ENCODE measurements at places on chromosomes 3 and 15.
A peak's percentile ranks its signal among the peaks of the same experiment; 100 is the strongest.

DNA sequence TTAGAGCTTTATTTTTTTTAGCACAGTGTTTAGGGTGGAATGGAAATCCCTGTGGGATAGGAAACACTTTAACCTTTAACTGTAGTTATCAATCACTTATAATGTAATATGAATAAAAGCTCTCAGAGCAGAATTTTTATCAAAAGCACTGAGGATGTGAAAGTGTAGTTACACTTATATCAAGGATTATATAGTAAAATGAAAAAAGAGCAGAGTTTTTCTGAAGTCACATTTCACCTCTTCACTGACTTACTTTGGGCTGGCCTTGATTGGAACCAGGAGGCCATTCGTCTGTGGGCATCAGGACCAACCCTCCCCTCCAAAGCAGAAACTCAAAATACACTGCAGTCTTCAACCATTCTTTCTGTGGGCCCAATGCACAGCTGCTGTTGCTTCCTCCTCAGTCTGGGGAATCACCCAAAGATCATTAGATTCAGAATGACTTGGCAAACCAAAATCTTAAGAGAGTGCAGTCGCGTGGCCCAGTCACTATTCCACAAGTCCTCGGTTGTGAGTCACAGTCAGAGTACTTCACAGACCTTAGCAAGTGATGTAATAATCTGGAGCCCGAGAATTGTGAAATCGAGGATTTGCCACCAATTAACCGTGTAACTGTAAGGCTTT lies 132.6 kb upstream of the COL8A1 start:
- ATAC-seq: peak; percentile 95

DNA sequence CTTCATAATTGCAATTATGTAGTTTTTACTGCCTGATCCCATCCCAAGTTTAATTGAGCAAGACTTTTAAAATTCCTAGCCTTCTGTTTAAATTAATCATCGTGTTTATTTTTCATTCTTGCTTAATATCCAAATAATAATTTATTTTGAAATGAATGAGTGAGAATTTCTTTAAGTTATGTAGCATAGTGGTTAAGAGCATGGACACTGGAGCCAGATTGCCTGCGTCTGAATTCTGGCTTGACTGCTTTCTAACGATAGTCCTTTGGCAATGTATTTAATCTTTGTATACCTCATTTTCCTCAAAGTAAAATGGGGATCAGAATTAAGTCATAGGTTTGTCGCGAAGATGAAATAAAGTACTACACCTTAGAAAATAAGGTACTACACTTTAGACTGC lies 71.4 kb downstream of the LRRC49 start:
- ATAC-seq: no peak

GRCh38 chr3:162743091-162743490 lies 1246.5 kb downstream of the OTOL1 start:
- no peak for ATAC-seq

- ATAC-seq: no peak
Observed at GRCh38 chr3:120848503-120848902, 59.5 kb upstream of the STXBP5L start.

- no peak for ATAC-seq
Observed at GRCh38 chr3:22862111-22862510, 341.0 kb upstream of the UBE2E2 start.

GRCh38 chr3:112539825-112540650 lies 21.7 kb downstream of the ATG3 start:
- ATAC-seq: peak; percentile 90

DNA sequence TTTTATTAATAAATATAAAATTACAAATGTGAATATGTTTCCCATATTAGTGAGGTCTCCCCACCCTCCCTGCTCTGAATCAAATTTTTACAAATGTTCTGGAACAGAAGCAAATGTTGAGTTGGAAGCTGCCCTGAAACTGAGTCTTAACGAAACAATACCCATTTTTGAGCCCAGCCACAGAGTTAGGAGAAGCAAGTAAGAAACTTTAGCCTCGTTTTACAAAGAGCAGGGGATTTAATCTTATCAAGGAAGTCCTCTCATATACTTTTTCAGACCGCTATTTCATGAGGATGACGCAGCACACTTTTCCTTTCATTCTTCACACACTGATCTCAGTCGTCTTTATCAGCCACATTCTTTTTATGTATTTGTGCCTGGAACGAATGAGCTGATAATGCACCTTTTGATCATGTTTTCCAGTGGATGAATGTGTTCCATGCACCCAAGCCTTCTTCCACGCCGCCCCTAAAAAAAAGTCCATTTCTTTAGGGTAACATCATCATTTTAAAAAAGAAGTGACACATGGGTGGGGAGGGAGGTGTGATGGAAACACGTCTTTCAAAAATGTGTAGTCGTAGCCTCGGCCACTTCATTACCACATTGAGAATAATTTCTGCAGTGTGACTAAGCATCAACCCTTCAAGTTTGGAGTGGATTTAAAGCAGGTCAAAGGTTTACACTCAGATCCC lies 48.1 kb downstream of the SETMAR start:
- peak; percentile 89 for ATAC-seq

GRCh38 chr15:34490417-34491193 lies 53.0 kb upstream of the GOLGA8A start:
- no peak for ATAC-seq

DNA sequence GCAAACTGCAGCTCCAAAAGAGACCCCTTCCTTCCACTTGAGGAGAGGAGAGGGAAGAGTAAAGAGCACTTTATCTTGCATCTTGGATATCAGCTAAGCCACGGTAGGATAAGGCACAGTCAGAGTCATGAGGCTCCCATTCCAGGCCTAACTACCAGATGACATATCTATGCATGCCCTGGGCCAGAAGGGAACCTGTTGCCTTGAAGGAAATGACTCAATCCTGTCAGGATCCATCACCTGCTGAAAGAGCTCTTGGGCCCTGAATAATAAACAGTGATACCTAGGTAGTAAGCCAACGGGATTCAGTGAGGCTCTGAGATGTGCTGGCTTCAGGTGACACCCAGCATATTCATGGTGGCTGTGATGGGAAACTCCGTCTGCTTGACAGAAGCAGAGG lies 118.5 kb upstream of the EPHA3 start:
- no peak for ATAC-seq

DNA sequence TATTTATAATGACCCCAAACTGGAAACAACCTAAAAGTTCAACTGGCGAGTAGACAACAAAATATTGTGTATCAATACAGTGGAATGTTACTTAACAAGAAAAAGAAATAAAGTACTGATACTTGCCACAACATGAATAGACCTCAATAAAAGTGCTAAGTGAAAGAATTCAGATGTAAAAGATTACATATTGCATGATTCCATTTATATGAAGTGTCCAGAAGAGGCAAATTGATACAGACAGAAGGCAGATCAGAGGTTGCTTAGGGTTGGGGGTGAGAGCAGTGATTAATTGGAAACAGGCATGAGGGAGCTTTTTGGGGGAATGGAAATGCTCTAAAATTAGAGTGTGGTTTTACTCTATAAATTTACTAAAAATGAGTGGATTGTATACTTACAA lies 183.3 kb downstream of the SATB1 start:
- ATAC-seq: no peak

DNA sequence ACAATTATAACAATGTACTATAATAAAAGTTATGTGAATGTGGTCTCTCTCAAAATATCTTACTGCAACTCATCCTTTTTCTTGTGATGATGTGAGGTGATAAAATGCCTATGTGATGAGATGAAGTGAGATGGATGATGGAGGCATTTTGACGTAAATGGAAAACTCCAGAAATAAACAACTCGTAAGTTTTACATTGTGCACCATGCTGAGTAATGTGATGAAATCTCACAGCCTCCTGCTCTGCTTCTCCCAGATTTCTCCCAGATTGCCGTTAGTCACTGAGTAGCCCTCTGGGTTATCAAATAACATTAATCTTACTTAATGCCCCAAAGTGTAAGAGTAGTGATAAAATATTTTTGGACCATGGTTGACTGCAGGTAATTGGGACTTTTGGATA lies 64.8 kb upstream of the SLCO2A1 start:
- ATAC-seq: no peak

GRCh38 chr3:143795874-143796273 lies 52.4 kb downstream of the SLC9A9 start:
- ATAC-seq: no peak

GRCh38 chr15:36965570-36966342 lies 134.6 kb downstream of the MEIS2 start:
- no peak for ATAC-seq

GRCh38 chr3:21435871-21436270 lies 315.1 kb downstream of the ZNF385D start:
- ATAC-seq: no peak

DNA sequence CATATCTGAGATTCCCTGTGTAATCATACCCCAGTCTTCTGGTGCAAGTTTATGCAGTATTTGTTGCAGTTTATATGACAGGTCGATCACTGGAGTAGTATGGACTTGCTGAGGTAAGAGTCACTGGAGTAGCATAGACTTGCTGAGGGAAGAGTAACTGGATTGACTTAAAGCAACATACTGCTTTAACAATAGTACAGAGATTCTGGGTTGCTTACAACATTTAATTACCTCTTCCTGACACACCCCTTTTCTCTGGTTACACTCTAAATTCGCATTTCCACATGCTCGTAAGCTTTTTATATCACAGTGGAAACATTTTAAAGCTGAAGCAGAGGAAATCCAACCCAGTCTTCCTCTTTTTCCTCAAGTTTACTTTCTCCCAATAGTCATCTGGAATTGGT lies 11.8 kb downstream of the AAGAB start:
- ATAC-seq: no peak

DNA sequence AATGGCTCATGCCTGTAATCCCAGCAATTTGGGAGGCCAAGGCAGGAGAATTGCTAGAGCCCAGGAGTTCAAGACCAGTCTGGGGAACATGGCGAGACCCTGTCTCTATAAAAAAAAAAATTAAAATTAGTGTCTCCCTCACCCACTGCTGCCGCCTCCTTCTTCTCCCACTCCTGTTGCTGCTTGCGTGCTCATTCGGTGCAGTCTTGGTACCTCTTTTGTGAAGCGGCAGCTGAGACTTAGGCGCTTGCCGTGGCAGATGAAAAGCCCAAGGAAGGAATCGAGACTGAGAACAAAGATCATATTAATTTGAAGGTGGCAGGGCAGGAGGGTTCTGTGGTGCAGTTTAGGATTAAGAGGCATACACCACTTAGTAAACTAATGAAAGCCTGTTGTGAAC lies 20.0 kb downstream of the GLB1 start:
- no peak for ATAC-seq

DNA sequence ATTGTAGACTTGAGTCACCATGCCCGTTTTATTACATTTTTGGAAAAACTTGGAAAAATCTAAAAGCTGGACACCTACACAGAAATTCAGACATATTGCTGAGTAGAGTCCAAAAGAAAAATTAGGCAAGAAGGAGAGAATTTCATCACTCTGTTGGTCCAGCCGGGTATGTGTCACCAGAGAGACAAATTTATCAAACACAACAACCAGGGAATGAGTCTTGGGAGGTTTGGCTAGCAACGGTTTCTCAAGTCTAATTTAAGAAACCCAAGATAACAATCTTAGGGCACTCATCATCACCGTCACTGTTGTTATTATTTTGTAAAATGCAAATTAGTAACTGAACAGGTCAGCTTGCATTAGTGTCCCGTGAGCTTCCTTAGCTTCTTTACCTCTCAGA lies 197.5 kb upstream of the C2CD4B start:
- no peak for ATAC-seq
